GM23248 (cell line): ENCODE measurements at places on chromosomes 6 and 20. TPM values are rescaled to one million over a fixed set of nuclear protein-coding genes. Genes with fewer than 3 reads are reported as not detected.

DNA sequence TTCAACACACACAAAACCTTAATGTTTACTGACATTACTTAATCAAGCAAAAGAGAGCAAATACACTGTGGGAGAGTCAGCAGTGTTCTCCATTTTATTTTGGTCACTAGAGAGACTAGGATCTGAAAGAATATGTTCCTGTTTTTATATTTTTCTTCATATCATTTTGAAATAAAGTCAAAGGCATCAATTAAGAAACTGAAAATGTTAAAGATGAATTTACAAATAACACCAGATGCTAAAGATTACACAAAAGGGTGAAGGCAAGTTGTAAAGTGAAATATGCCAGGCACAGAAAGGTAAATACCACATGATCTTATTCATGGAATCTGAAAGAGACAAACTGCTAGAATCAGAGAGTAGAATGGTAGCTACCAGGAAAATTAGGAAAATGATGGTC, 60.3 kb upstream of the FABP7 start:
- DNase-seq, result no peak
- no peak overlapping the region for H3K27ac ChIP-seq
- H3K4me1 ChIP-seq, result 0 out of 2 replicates have a peak, but pooled peaks cover 7% of the 10 kb centered on the region
- no peaks in the 10 kb centered on the region for H3K36me3 ChIP-seq

DNA sequence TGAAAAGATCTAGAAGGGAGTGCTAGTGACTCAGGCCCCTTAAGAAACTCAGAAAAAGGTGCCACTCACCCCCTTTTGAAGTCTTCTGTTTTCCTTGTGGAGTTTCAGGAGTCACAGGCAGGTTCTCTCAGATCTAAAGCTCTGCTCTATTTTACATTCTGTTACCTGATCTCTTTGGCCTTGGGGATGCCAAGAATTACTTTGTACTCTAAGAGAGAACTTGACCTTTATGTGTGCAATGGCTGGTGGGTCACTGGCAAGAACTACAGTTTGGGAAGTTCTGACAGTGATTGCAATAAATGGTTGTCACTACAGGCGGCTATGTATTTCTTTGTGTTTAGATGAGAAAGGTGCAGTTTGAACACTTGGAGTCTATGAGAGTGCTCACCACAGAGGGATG, 24.2 kb upstream of the ENPP4 start:
- no peak overlapping the region for H3K4me3 ChIP-seq
- DNase-seq, result no peak
- 0 out of 2 replicates have a peak, but pooled peaks cover 7% of the 10 kb centered on the region for H3K27me3 ChIP-seq

Gene CCDC28A
- 10.4 and 18.2 TPM in 2 replicates for total RNA-seq

Gene HLA-DRB1
- not detected in 2 replicates for total RNA-seq

DNA sequence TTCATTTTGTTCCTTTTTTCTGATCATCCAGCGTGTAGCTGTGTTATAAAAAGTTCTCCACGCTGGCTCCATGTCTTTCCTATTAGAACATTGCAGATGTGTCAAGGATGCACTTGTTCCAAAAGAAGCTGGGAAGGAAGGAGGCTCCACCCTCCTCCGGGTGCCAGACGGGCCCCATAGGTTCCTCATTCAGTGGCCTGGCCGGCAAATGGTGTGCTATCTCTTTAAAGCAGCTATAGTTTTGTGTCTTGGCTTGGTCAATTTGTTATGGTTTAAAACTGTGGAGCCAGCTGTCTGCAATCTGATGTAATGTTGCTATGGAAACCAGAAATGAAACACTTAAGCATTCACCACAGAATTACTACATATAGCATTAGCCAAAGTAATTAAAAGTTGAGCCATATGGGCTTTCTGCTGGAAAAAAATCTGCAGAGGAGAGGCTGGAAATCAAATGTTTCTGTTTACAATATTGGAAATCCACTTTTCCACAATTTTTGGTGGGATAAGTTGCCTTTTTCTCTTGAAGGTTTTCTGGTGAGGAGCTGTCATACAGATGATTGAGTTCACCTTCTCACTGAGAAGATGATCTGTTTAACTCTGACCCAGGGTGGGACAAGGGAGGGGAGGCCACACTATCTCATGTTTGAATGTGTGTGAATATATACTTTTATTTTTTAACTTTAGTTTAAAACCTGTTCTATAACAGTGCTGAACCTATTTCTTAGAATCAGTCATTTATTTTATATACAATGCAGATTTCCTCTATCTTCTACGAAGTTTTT, 167.4 kb downstream of the SASH1 start:
- peak overlapping the region; percentile 100 for H3K27ac ChIP-seq
- no peaks in the 10 kb centered on the region for H3K27me3 ChIP-seq
- peak; percentile 98 for DNase-seq
- peaks cover 10% of the 10 kb centered on the region for H3K36me3 ChIP-seq
- peaks cover 54% of the 10 kb centered on the region for H3K4me1 ChIP-seq

Gene VIP
- total RNA-seq, result 0.32 TPM in 1 of 2 replicates, not detected in the other

Gene USP49
- total RNA-seq, result 0.97 and 2.4 TPM in 2 replicates

Gene UBR2
- 23.3 and 24.8 TPM in 2 replicates for total RNA-seq

DNA sequence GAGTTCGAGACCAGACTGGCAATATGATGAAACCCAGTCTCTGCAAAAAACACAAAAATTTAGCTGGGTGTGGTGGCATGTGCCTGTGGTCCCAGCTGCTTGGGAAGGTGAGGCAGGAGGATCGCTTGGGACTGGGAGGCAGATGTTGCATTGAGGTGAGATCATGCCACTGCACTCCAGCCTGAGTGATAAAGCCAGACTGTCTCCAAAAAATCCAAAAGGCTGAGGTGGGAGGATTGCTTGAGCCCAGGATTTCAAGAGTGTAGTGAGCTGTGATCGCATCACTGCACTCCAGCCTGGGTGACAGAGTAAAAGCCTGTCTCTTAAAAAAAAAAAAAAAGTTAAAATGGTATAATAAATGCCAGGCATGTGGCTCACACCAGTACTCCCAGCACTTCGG, 1.3 kb upstream of the PTCRA start:
- H3K4me3 ChIP-seq, result no peak overlapping the region
- DNase-seq, result peak; percentile 33
- no peaks in the 10 kb centered on the region for H3K36me3 ChIP-seq
- no peaks in the 10 kb centered on the region for H3K27me3 ChIP-seq

Gene MAK
- not detected in 2 replicates for total RNA-seq

Gene MROH8
- total RNA-seq, result 0.25 and 4.2 TPM in 2 replicates

- H3K27me3 ChIP-seq, result no peaks in the 10 kb centered on the region
- H3K27ac ChIP-seq, result no peak overlapping the region
- no peaks in the 10 kb centered on the region for H3K4me1 ChIP-seq
Observed at GRCh38 chr20:52789716-52790115, 182.4 kb upstream of the TSHZ2 start.

GRCh38 chr6:343960-344815, 47.4 kb upstream of the IRF4 start:
- H3K4me3 ChIP-seq, result no peak overlapping the region
- no peaks in the 10 kb centered on the region for H3K4me1 ChIP-seq
- no peaks in the 10 kb centered on the region for H3K27me3 ChIP-seq

DNA sequence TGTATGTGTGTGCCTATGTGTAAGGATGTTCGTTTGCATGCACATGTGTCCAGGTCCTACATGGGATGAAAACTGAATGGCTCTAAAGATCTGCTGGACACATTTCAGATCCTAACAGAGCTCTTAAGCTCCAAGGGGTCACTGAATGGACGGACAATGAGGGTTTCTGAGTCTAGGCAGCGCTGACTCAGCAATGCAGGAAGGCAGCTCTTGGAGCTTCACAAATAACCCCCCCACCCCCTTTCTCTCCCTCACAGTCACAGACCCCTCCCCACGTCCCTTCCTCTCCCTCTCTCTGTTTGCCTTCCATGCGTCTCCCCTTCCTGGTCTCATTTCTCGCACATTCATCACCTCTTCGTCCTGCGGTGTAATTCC, 369.8 kb downstream of the PREX1 start:
- H3K27ac ChIP-seq, result no peak overlapping the region
- H3K4me1 ChIP-seq, result no peaks in the 10 kb centered on the region
- no peaks in the 10 kb centered on the region for H3K27me3 ChIP-seq
- H3K36me3 ChIP-seq, result no peaks in the 10 kb centered on the region
- DNase-seq, result no peak

- H3K4me1 ChIP-seq, result peaks cover 15% of the 10 kb centered on the region
- no peak overlapping the region for H3K27ac ChIP-seq
- H3K36me3 ChIP-seq, result no peaks in the 10 kb centered on the region
- no peak overlapping the region for H3K4me3 ChIP-seq
- H3K27me3 ChIP-seq, result no peaks in the 10 kb centered on the region
Observed at GRCh38 chr6:75481394-75481793, 12.2 kb downstream of the FILIP1 start.

- no peaks in the 10 kb centered on the region for H3K36me3 ChIP-seq
- peak; percentile 52 for DNase-seq
- H3K4me1 ChIP-seq, result peaks cover 15% of the 10 kb centered on the region
- peak overlapping the region; percentile 96 for H3K4me3 ChIP-seq
- H3K27ac ChIP-seq, result peak overlapping the region; percentile 95
- H3K27me3 ChIP-seq, result no peaks in the 10 kb centered on the region
Observed at GRCh38 chr20:21303872-21304586, 898 bp downstream of the XRN2 start.

DNA sequence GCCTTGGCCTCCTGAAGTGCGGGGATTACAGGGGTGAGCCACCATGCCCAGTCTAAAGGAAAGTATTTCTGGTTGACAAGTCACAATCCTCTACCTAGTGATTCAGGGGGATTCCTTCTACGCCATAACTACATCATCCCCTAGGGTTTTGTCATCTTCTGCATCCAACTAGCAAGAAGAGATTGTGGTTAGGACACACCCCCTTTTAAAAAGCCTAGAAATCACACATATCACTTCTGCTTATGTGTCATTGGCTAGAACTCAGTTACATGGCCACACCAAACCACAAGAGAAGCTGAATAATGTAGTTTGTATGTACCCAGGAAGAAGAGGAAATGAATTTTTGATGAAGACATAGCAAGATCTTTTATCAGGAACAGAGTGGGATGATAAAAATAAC, 14.7 kb upstream of the CHD6 start:
- peaks cover 9% of the 10 kb centered on the region; the same call in 1 of the 2 replicates for H3K27me3 ChIP-seq
- DNase-seq, result peak; percentile 74
- no peak overlapping the region for H3K4me3 ChIP-seq
- peaks cover 4% of the 10 kb centered on the region for H3K4me1 ChIP-seq

- DNase-seq, result peak; percentile 93
- no peak overlapping the region for H3K4me3 ChIP-seq
- H3K4me1 ChIP-seq, result peaks cover 42% of the 10 kb centered on the region
- no peaks in the 10 kb centered on the region for H3K36me3 ChIP-seq
- no peaks in the 10 kb centered on the region for H3K27me3 ChIP-seq
- H3K27ac ChIP-seq, result peak overlapping the region; percentile 55
Observed at GRCh38 chr6:144346719-144347447, 61.7 kb downstream of the UTRN start.

DNA sequence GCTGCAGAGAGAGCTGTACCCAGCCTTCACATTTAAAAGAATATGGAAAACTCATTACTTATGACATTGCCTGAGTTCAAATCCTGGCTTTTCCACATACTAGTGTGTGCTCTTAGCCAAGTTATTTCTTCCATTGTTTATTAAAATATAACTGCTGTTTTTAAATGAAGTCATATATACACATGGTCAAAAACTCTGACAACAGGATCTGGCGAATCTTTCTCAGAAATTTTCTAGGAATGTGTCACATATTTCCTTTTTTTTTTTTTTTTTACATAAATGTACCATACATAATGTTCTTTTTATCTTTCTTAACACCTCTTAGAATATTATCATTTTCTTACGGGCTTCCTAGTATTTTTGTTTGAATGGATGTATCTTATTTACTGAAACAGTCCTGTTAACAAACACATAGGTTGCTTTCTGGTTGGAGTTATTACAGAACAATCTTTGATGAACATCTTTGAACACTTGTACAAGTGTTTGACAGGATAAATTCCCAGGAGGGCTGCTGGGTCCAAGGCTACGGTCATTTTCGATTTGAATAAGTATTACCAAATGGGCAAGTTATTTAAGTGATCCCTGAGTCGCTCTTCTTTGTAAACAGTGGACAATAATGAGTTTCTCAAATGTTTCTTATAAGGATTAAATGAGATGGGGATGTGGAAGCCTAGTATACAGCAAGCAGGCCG, 1.6 kb upstream of the SNX9 start:
- no peaks in the 10 kb centered on the region for H3K36me3 ChIP-seq
- H3K4me1 ChIP-seq, result peaks cover 19% of the 10 kb centered on the region
- no peaks in the 10 kb centered on the region for H3K27me3 ChIP-seq
- peak; percentile 64 for DNase-seq
- no peak overlapping the region; the same call in 1 of the 2 replicates for H3K4me3 ChIP-seq
- H3K27ac ChIP-seq, result peak overlapping the region; percentile 92

GRCh38 chr6:3355358-3356055, 96.8 kb downstream of the PSMG4 start:
- peaks cover 21% of the 10 kb centered on the region for H3K4me1 ChIP-seq
- H3K27me3 ChIP-seq, result no peaks in the 10 kb centered on the region
- H3K4me3 ChIP-seq, result peak overlapping the region; percentile 66
- DNase-seq, result peak; percentile 65
- H3K27ac ChIP-seq, result peak overlapping the region; percentile 82

GRCh38 chr20:44188752-44189151, 1.8 kb upstream of the JPH2 start:
- H3K27ac ChIP-seq, result peak overlapping the region; percentile 88
- no peak overlapping the region for H3K4me3 ChIP-seq
- no peaks in the 10 kb centered on the region for H3K36me3 ChIP-seq
- H3K27me3 ChIP-seq, result no peaks in the 10 kb centered on the region
- H3K4me1 ChIP-seq, result peaks cover 13% of the 10 kb centered on the region

- H3K27ac ChIP-seq, result no peak overlapping the region
- DNase-seq, result peak; percentile 50
- H3K4me3 ChIP-seq, result no peak overlapping the region
- no peaks in the 10 kb centered on the region for H3K36me3 ChIP-seq
- H3K27me3 ChIP-seq, result peaks cover 45% of the 10 kb centered on the region
Observed at GRCh38 chr20:37418591-37419109, 72.7 kb downstream of the SRC start.

DNA sequence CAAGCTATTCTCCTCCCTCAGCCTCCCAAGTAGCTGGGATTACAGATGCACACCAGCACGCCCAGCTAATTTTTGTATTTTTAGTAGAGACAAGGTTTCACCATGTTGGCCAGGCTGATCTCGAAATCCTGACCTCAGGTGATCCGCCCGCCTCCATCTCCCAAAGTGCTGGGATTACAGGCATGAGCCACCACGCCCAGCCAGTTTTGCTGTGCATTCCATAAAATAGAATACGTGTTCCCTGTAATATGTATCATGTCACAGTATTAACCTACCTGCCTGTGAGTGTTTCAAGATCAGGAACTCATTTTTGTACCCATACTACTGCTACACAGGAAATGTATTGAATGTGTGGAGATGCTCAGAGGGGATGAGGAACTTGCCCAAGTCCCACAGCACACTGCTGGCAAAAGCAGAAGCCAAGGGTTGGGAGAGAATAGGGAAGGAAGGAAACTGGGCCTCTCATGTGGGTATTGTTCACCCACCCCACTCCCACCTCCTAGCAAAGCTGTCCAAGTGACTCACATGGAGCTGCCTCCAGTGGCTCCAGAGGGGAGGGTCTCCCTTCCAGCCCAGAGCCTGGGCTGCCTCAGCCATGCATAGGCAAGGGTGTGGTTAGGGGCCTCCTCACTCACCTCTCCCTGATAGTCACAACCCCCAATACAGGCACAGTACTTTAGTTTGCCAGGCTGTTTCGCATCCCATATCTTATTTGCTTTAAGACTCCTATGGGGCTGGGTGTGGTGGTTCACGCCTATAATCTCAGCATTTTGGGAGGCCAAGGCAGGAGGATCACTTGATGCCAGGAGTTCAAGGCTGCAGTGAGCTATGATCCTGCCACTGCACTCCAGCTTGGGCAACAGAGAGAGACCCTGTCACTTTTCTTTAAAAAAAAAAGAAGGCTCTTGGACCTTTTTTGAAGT, 9.4 kb downstream of the HM13 start:
- H3K27me3 ChIP-seq, result no peaks in the 10 kb centered on the region
- H3K4me1 ChIP-seq, result peaks cover 17% of the 10 kb centered on the region
- H3K4me3 ChIP-seq, result no peak overlapping the region

Gene WDR27
- total RNA-seq, result 9.2 and 10.6 TPM in 2 replicates

GRCh38 chr6:31065556-31065955, 46.8 kb downstream of the C6orf15 start:
- H3K4me3 ChIP-seq, result no peak overlapping the region
- DNase-seq, result no peak
- no peaks in the 10 kb centered on the region for H3K36me3 ChIP-seq
